ENCODE measurements at places on chromosomes 11 and 22. TPM values are rescaled to one million over a fixed set of nuclear protein-coding genes. Genes with fewer than 3 reads are reported as not detected.
A peak's percentile ranks its signal among the peaks of the same experiment; 100 is the strongest.

GRCh38 chr22:25736378-25737011 lies 5.5 kb upstream of the MYO18B start:
- DNase-seq = no peak

DNA sequence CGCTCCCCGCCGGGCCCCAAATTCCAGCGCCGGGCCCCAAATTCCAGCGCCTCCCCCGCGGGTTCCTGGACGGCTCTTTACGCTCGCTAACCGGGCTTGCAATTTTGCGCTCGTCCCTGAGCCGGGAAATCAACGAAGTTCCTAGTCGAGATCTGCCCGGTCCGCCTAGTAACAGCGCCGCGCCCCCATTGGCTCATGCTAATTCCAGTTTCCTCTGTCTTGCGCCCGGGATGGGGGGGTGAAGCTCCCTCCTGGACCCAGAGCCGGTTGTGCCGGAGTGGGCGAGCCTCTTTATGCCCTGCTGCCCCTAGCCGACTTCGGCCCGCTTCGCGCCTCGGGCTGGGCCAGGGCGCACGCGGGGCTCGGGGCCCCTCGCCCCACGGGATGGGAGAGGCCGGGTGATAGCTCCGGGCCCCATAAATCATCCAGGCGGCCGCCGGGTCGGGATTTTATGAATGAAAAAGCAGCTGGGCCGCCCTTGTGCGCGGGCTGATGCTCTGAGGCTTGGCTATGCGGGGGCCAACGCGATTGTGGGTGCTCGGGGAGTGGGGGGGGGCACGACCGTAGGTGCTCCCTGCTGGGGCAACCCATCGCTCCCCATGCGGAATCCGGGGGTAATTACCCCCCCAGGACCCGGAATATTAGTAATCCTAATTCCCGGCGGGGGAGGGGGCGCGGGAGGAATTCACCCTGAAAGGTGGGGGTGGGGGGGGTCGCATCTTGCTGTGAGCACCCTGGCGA lies 1.8 kb upstream of the CCND1 start:
- DNase-seq = peak; percentile 96

GRCh38 chr11:116948391-116948790 lies 111.0 kb upstream of the APOA1 start:
- DNase-seq = no peak

- DNase-seq = no peak
These were observed 22.8 kb downstream of the OSBP2 start for GRCh38 chr22:30717331-30717921.

DNA sequence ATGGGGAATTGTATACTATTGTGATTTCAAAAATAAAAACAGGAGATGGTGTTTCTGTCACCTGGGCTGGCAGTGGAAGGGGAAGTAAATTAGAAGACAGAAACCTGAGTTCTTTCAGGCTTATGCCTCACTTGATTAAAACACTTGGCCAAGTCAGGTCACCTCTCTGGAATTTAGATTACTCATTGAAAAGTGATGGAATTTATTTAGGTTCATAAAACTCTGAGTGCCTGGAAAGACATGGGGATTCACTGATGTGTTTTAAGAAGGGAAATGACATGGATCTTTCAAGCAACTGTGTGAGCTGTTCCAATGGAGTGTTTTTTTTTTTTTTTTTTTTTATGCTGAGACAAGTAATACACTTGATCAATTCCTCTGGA lies 400.1 kb downstream of the TMEM135 start:
- DNase-seq = no peak

- no peak for DNase-seq
These were observed 166.5 kb upstream of the CADM1 start for GRCh38 chr11:115670538-115671205.

DNA sequence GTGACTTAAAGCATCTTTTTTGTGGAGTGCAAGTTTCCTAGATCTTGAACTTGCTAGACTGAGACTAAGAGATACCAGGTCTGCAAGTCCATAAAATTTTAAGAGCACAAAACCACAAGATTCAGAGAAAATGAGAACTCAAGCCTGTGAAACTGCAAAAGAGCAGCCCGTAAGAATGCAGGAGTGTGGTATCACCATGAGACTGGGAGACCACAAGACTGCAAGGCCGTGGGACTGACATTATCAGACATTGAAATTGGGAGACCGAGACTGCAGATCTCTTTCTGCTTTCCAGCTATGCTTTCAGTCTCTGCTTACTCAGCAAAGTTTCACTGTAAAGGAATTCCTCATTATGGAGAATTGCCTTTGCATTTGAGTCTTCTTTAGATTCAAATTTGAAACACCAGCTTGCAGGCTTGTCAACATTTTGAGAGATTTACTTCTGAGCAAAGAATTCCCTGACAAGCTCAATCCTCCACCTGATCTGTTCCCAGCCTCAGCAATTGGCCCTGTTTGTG lies 621.2 kb downstream of the KCNA4 start:
- DNase-seq = no peak

GRCh38 chr22:48210812-48211211 lies 1448.4 kb downstream of the TBC1D22A start:
- no peak for DNase-seq

DNA sequence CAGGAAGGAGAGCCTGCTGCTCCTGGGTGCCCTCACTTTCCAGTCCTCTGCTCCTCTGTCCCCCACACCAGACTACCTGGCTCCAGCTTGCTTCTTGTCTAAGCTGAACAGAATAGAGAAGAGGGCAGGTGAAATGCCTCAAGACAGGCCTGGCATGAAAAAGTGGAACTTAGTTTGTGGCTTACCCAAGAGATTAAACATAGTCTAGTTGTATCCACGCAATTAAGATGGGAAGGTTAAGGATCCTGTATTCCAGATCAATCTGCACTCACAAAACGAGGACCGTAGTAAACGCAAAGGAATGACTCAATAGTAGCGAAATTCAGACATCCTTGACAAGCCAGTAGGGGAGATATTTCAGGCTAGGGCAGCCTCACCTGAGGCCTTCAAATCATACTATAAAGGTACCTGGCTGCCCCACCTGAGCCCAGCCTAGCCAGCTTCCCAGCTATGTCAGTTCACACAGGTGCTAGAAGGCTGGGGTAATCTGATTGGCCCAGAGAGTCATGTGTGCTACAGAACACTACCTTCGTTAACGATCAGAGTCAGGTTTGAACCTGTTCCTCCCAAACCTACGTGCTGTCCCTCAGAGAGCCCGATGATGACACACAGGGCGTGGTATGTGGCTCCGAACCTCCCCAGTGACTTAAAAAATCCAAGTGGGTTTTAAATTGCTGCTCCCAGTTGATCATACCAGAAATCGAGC lies 46.5 kb downstream of the AHNAK start:
- no peak for DNase-seq

- no peak for DNase-seq
These were observed 51.2 kb downstream of the MRTFA start for GRCh38 chr22:40585310-40585751.

- DNase-seq = no peak
These were observed 140.8 kb upstream of the BDNF start for GRCh38 chr11:27841023-27841422.

DNA sequence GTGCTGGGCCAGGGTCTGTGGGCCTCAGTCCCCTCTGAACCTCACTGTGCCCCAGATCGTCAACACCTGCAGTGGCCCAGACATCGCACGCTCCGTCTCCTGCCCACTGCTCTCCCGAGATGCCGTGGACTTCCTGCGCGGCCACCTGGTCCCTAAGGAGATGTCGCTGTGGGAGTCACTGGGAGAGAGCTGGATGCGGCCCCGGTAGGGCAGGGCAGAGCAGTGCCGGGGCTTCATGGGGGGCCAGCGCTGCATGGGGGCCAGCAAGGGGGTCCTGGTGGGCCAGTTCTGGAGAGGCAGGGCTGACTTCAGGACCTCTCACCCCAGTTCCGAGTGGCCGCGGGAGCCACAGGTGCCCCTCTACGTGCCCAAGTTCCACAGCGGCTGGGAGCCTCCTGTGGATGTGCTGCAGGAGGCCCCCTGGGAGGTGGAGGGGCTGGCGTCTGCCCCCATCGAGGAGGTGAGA lies 16.3 kb downstream of the EPS8L2 start:
- no peak for DNase-seq

- peak; percentile 4 for DNase-seq
These were observed 38.3 kb upstream of the BRSK2 start for GRCh38 chr11:1351278-1351937.

- DNase-seq = no peak
These were observed 16.8 kb downstream of the IGF2 start for GRCh38 chr11:2122222-2122906.

DNA sequence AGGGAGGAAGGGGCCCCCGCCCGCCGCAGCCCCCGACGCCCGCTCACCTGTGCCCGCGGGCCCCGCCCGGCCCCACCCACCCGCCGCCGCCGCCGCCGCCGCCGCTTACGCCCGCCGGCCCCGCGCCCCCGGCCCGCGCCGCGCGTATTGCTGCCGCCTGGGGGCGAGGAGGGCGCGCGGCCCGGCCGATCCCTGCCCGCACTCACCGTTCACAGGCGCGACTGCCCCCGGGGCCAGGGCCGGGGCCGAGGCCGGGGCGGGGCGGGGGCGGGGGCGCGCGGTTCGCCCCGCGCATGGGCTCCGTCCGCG lies 212 bp downstream of the HRAS start:
- no peak for DNase-seq

GRCh38 chr11:43984039-43984438 lies 41.6 kb downstream of the C11orf96 start:
- no peak for DNase-seq

DNA sequence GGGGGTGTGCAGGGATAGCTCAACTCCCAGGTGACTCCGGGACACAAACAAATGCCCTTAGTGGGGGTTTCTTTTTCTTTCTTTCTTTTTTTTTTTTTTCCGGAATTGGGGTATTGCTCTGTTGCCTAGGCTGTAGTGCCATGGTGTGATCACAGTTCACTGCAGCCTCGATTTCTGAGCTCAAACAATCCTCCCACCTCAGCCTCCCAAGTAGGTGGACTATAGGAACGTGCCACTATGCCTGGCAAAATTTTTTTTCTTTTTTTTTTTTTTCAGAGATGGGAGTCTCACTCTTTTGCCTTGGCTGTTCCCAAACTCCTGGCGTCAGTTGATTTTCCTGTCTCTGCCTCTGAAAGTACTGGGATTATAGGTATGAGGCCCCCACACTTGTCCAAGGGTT lies 13.8 kb upstream of the ZNF280A start:
- no peak for DNase-seq

Gene E2F8
- 0.38 TPM for total RNA-seq

Gene OR52A1
- not detected for total RNA-seq

Gene PATE4
- total RNA-seq = not detected

Gene CCDC88B
- 20.7 TPM for total RNA-seq

Gene RFPL1
- not detected for total RNA-seq

Gene SLC15A3
- total RNA-seq = 139 TPM

Gene FGF19
- total RNA-seq = not detected

Gene SPON1
- total RNA-seq = 76.8 TPM
